ENCODE measurements at places on chromosomes 1 and 21.
A peak's percentile ranks its signal among the peaks of the same experiment; 100 is the strongest.

GRCh38 chr1:109986054-109986444 is 1.5 kb downstream of the AHCYL1 start:
- DNase-seq = no peak

- peak; percentile 4 for DNase-seq
These were observed 591 bp downstream of the KCTD3 start for GRCh38 chr1:215567491-215568298.

DNA sequence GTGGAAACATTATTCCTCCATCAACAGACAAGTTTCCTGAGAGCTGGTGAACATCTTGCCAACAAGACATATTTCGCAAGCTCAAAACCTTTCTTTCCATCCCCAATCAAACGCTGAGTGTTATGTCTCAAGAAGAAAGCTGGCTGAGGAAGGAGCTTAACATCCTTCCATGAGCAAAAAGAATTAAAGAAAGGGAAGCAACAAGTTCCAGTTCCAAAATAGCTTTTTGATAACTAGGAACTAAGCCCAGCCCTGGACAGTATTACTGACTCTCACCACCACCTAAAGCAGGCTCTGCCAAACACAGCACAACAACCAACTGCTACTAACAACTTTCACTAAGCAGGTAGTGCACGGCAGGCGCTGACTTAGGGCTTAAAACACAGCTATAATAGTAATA is 50.2 kb downstream of the CAPZB start:
- DNase-seq = no peak

DNA sequence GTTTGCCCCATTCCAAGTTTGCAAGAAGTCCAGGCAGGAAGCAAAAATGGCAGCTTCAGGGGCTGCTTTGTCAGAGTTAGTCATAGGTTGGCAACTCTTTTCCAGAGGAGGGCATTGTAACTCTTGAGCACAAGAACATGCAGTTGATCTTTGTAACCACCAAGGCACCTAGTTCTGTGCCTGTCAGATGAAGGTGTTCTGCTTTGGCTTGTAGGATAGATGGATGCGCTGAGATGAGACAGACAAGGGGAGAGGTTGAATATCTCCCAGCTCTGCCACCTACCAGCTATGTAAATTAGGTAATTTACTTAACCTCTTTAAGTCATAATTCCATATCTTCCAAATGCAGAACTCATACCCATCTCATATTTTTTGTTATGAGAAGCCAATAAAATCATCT is 89.3 kb downstream of the ZNF648 start:
- no peak for DNase-seq

Measured in activated naive CD4-positive, alpha-beta T cell (primary cell).